ENCODE measurements at places on chromosomes 12 and 14.

GRCh38 chr14:63167044-63167443, 37.2 kb upstream of the RHOJ start:
- DNase-seq = no peak

- no peak for DNase-seq
These were observed 728.7 kb downstream of the GALC start for GRCh38 chr14:87264272-87264785.

DNA sequence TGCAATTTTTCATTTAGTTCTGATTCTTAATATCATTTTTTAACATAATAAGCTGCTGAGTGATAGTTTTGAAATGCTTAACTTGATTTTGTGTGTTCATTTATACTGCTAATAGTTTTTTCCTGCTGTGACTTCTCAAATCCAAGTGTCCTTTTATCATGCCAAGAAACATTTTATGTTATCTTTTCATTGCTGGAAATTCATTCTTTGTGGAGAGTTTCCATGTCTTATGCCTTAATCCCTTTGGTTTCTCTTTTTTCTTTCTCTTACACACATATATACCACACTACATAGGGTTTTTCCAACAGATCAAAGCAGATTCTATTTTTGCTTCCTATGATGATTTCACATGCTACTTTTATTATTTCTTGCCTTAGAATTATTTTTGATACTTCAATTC, 981.1 kb downstream of the SLC6A15 start:
- DNase-seq = no peak

DNA sequence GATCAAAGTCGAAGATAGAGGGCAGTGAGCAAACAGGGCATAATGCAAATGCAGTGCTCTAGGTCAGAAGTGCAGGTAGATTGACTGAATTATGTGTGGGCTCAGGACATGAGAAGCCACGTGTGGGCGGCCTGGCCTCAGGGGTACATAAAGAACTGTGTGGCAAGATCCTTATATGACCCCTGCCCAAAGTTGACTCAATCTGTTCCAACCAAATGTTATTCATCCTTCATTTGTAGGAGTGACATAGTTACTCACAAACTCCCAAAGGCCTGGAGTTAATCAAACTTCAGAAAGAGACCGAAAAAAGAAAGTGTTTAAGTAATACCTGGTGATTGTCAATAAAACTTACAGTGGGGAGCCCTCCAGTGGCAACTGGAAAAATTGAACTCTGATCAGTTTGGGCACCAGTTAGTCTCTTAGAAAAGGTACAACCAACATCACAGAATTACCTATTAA, 150.4 kb upstream of the FAR2 start:
- no peak for DNase-seq

DNA sequence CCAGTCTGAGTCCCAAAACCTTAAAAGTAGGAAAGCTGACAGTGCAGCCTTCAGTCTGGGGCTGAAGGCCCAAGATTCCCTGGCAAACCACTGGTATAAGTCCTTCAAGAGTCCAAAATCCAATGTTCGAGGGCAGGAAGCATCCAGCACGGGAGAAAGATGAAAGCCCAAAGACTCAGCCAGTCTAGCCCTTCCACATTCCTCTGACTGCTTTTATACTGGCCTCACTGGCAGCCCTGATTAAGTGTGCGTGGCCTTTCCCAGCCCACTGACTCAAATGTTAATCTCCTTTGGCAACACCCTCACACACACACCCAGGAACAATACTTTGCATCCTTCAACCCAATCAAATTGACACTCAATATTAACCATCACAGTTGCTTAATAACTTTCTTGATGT, 372.1 kb upstream of the CCDC196 start:
- DNase-seq = no peak

DNA sequence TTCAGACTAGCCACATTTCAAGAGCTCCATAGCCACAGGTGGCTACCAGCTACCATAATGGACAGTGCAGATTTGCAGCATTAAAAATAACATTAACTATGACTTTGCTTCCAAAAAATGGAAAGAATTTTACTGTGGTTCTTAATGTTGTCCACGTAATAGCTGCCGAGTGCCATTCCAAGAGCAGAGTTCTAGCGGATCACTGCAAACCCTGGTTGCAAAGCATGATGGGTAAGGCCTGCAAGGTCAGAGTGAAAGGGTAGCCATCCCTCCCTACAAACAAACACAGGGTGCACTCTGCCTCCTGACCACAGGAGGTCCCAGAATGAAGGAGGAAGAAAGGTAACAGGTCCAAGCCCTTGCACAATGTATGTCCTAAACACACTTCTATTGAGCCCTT, 157.6 kb downstream of the DPF3 start:
- DNase-seq = no peak
